NCI-H69 (cell line): ENCODE measurements at places on chromosomes 2 and 18.

DNA sequence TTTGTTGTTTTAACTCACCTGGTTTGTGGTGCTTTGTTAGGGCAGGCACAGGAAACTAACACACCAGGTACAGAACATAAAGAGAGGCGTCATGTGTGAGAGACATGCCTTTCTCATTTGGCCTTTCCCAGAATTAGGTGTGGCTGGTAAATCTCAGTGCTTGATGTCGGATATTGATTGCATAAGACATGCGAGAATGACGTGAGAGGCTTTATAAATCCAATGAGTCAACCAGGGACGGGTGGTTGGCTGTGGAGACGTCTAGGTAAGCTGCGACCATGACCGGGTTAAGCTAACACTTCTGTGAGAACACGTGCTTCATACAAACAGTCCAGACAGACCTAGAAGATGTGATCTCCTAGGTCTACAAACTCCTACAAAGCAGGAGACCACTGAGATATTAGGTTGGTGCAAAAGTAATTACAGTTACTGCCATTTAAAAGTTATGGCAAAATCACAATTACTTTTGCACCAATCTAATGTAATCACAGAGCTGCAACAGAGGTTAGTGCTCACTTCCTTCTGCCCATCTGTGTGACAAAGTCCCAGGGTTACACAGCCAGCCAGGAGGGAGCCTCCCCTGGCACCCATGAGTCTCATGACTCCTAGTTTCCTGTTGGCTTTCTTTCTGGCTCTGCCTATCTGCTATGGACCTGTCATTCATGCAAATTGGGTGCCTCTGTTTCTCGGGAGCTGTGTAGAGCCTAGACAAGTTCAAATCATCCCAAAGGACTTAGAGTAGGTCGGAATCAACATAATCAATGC is 98.9 kb upstream of the ATP8B1 start:
- DNase-seq: peak; percentile 52

- no peak for DNase-seq
These were observed 20.3 kb downstream of the TGOLN2 start for GRCh38 chr2:85307527-85307897.

- DNase-seq: peak; percentile 10
These were observed 13.0 kb upstream of the ARHGAP25 start for GRCh38 chr2:68721482-68722101.

DNA sequence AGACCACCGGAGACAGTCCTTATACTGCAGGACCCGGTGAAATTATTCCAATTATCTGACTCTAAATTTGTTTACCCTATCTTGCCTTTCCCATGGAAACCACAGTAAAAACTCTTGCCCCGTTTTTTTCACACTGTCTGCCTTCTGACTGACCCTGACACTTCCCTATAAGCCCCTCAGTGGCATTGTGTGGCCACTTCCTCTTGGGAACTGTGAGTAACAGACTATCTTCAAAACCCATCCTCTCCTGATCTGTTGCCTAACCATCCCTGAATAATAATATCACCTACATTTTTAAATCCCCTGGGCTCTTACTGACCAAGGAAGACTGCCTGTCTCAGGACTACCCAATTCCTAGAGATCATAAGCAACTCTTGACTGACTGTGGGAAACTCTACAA is 42.6 kb upstream of the RNF152 start:
- no peak for DNase-seq

GRCh38 chr18:63585988-63586387 is 1.2 kb upstream of the SERPINB13 start:
- DNase-seq: no peak

DNA sequence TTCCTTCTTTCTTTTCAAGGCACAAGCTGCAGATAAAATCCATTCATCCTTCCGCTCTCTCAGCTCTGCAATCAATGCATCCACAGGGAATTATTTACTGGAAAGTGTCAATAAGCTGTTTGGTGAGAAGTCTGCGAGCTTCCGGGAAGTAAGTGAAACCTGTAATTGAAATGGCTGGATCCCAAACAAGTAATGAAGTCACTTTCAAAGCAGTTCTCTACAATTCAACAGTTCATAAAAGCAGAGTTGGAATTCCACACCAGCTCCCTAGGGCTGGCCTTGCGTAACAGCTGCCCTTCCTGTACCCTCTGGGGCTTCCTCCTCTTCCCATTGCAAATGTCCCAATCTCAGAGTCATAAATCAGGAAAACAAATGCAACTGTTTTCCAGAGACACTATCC is 9.6 kb downstream of the SERPINB2 start:
- DNase-seq: peak; percentile 93

DNA sequence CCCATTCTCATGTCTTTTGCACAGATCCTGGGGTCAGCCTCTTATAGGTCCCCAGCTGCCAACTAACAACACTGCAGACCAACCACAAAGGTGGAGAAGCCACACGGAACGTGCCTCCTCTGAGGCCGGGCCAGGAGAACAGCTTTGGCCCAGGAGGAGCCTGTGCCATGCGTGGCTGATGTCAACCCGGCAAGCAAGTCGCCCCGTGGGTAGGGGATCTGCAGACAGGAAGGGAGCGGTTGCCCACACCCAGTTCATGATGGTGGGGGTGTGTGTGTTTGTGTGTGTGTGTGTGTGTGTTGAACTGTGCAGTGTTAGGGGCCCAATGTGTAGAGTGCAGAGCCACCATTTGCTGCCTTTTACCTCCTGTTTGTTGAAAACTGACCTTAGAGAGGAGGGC is 2.4 kb upstream of the CLEC4F start:
- DNase-seq: no peak

GRCh38 chr2:59383473-59383872 is 1142.3 kb upstream of the FANCL start:
- DNase-seq: peak; percentile 76

DNA sequence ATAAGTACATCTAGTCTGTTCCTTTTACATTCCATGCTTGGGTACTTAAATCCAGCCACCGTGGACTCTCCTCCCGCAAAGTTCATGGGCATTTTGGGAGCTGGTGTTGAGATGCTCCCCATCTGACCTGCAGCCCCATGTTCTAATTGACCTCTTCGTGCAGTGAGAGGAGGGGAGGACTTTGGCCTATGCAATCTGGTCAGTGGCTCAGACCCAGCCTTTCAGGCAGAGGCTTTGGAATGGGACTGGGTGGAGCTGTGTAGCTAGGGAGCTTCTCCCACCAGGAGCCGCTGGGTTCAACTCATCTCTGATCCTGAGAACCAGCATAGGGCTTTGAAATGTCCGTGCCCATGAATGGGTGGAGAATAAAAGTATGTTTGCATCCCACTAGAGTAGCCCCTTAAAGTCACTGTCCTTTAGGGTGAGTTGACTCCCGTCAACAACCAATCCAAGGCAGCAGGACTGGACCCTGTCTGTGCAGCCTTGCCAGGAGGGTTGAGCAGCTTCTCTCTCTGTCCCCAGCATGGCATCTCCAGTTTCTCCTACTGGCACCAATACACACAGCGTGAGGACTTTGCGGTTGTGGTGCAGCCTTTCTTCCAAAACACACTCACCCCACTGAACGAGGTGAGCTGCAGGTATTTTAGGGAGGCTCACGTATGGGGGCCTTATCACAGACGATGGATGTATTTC is 120.0 kb upstream of the PPP1CB start:
- no peak for DNase-seq

GRCh38 chr18:38256366-38256765 is 690.8 kb upstream of the CELF4 start:
- peak; percentile 84 for DNase-seq

DNA sequence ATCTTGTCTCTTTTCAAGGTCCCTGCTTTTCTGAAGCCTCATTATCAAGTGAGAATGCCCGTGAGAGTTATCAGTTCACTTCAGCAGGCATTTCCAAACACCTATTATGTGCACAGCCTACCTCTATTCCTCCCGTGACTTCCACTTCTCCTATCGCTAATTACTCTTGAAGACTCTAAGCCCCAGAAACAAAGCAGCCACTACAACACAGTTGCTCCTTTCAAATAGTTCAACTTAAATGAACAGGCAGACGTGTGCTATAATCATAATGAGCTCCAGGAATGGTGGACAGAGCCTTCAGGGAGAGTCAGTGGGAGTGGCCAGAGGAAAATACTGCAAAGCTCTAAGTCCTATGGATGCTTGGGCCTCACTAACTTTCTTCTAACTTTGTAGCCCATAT is 159.0 kb downstream of the RDH14 start:
- DNase-seq: no peak

DNA sequence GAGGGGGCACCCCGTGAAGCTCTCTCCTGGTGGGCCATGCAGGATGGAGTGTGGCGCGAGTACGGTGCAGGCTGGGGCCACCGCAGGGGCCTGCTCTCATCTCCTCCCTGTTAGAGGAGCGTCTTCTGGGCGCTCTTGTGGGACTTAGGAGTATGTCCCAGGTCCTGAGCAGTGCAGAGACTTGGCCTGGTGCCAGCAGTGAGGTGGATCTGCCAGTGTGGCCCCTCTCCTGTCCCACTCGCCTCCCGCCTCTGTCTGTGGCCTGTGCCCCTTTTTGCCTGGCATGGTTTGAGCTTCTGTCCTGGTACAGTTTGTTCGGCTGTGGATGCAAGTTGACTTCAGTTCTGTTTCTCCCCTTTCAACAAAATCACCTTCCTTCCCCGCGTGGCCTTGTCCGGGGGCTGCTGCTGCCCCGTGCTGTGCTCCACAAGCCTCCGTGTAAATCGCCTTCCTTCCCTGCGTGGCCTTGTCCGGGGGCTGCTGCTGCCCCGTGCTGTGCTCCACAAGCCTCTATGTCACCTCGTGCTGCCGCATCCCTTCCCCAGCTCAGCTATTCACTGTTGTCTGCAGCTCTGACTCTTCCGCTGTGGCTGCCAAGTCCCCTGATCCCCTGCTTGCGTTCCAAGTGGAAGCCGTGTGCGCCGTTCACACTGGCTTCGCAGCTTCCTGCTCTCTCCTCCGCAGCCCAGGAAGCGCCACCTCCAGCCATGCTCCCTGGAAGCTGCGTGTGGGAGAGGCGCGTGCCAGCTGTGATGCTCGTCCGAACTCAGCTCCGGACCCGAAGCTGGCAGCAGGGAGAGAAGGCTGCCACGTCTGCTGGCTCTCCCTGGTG is 13.7 kb downstream of the LDLRAD4 start:
- peak; percentile 41 for DNase-seq

GRCh38 chr2:196591621-196592022 is 47.9 kb upstream of the CCDC150 start:
- peak; percentile 92 for DNase-seq

- no peak for DNase-seq
These were observed 55.3 kb downstream of the OSBPL1A start for GRCh38 chr18:24342347-24342746.

DNA sequence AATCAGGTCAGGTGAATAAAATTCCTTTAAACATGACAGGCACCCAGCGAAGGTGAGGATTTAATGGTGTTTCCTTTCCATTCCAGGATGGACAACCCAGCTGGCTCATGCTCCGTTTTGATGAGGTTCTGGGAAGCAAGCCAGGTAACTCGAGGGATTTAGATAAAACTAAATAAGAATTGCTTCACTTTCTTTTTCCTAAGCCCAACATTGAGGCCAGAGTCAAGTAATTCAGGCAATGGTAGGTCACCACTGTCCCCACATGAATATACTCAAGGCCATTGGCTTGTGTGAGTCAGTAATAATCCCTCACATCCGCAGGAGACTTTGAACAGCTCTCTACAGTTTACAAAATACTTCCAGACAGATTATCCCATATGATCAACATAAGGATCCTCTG is 16.2 kb upstream of the LRATD1 start:
- no peak for DNase-seq

- DNase-seq: no peak
These were observed 177.7 kb upstream of the SMAD2 start for GRCh38 chr18:48108136-48108535.

- no peak for DNase-seq
These were observed 83.8 kb downstream of the DOCK10 start for GRCh38 chr2:224958462-224958857.

DNA sequence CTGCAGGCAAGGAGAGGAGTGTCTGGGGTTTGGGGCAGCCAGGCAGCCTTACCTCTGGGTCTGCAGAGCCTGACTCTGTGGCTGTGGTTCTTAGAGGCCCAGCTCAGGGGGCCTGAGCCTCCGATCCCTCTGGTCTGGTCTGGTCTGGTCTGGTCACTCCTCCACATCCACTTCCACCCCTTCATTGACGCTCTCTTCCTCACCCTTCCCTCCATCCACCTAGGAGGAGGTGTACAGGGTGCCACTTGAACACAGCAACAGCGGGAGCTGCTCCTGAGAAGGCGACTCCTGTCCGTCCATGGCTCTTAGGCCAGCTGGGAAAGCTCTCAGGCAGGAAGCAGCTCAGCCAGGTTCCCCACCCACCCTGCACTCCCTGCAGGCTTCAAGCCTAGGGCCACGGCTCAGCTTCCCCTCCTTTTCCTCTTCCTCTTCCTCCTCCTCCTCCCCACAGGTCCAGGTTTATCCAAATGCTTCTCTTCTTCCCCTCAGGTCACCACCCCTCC is 16.9 kb downstream of the GPR55 start:
- DNase-seq: peak; percentile 49

DNA sequence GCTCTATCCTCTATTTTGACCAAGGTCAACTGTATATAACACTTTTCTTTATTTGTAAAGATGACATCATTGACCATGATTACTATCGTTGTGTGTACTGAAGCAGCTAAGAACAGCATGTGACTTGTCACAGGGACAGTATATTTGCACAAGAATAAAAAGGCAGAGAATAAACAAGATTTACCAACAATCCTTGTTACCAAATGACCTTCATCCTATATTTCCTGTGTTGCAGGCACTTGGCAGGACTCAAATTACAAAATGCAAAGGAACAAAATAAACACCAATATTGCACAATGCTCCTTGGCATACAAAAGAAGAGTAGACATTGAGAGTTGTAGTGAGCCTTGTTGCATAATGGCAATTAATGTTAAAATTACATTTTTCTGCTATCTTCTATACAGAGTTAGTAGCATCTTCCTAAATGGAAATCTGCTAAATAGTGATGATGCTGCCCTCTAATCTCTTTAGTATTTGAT is 61.8 kb downstream of the RFTN2 start:
- DNase-seq: peak; percentile 77

GRCh38 chr2:181946444-181947127 is 39.1 kb upstream of the PPP1R1C start:
- no peak for DNase-seq

- DNase-seq: no peak
These were observed 268.9 kb downstream of the NAPG start for GRCh38 chr18:10794771-10795170.

DNA sequence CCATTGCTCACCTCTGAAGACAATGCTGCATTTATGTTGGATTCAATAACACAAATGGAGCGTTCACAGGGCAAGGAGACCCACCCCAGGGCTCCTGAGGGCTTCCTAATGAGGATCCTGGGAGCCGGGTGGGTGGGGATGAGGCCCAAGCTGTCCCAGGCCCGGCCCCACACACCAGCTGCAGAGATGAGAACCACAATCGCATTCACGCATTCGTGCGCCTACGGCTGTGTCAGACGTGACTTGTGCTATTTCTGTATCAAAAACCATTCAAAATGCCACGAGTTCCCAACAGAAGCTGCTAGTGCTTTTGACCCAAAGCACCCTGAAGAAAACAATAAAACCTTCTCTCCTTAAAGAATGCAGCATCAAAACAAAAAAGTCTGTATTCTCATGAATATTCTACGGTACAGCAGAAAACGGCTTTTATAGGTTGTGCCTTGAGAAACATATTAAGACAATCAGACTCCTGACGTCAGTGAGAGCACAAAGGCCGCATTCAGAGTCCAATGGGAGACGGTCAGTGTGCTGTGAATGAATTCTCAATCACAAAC is 205.4 kb downstream of the HDAC4 start:
- DNase-seq: no peak

- peak; percentile 60 for DNase-seq
These were observed 126.2 kb upstream of the ZNF516 start for GRCh38 chr18:76621226-76621625.
